Stimulated activated CD4-positive, alpha-beta T cell treated with anti-CD3 and anti-CD28 coated beads, Interleukin-2, amount 100 ng/mL, for 48 hours (primary cell): ENCODE measurements at places on chromosomes 6 and 20.
A peak's percentile ranks its signal among the peaks of the same experiment; 100 is the strongest.

- DNase-seq, result no peak
Observed at GRCh38 chr6:33007831-33008400, 1.5 kb downstream of the HLA-DOA start.

DNA sequence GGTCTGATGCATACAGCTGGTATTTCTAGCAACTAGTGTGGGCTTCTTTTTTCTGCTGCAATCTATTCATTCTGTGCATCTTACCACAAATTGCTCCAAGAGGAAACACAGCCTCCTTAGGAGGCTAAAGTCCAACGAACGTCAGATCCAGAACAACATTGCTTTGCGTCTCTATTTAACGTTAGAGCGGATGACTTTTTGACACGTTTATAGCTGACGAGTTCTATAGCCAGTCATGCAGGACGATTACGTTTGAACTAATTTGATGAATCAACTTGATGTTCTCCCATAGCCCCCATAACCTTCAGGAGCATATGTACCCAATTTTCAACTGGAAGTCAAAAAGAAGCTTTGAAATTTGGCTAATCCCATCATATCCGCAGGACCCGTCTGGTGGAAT is 59.9 kb downstream of the TSHZ2 start:
- DNase-seq, result no peak

DNA sequence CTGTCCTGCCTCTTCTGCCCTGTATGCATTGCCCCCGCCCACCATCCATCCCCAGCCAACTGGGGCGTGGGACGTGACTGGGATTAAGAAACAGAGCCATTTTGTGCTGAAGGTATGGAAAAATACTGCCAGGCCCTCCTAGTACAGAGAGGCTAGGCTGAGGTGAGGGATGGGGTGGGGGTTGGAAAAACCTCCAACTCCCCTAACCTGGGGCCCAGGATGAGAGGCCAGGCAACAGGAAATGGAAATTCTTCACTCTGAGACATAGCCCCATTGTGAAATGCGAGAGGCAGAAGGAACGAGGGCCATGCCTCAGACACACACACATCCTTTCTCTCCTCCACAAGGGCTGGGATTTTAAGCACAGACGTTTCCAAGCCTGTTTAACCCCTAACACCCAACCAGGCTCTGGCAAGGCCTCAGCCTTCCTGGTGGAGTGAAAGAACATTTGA is 19.9 kb downstream of the KCNK5 start:
- DNase-seq, result no peak

GRCh38 chr6:159609652-159610178 is 83.3 kb downstream of the SOD2 start:
- no peak for DNase-seq

DNA sequence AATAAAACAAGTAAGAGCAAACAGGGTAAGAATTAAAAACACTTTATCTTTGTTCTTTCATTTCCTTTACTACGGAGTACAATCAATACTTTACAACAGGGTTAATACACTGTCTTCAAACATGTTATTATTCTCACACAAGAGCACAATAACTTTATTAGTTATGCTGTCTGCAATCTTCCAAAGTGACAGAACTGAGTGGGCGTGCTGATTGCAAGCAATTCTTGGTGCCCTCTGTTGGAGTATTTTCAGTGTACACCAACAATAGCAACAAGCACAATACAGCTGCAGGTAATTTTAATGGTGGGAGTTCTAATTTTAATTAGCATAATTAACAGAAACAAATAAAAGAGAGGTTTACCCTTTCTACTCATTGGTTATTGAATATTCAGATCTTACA is 33.9 kb upstream of the PTPRK start:
- DNase-seq, result no peak

DNA sequence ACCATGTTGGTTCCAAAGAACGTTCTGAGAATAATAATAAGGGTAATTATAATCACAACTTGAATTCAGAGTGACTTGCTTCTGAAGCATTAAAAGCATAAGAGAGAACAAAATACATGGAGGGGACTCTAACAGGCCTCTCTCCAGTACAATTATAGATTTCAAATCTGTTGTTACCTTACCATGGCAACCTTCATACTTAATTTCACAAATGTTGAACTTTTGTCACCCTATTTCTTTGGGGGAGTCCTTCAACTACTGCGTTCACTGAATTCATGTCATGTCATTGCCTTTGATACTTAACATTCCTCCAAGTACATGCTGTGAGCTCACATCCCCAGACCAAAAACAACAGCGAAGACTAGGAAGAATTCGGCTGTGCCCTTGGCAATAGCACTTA is 104.0 kb downstream of the MKKS start:
- no peak for DNase-seq

- no peak for DNase-seq
Observed at GRCh38 chr6:14149739-14150130, 32.2 kb downstream of the CD83 start.

DNA sequence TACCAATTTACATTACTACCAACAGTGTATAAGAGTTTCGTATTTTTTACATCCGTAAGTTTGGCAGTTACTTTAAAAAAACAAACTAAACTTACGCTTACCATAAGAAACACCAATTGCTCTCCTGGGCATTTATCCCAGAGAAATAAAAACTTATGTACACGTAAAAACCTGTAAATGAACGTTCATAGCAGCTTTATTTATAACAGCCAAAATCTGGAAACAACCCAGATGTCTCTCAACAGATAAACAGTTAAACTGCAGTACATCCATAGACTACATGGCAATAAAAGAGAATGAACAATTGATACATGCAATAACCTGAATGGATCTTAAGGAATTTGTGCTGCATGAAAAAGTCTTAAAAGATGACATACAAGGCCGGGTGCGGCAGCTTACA is 30.7 kb downstream of the NCR2 start:
- DNase-seq, result no peak

DNA sequence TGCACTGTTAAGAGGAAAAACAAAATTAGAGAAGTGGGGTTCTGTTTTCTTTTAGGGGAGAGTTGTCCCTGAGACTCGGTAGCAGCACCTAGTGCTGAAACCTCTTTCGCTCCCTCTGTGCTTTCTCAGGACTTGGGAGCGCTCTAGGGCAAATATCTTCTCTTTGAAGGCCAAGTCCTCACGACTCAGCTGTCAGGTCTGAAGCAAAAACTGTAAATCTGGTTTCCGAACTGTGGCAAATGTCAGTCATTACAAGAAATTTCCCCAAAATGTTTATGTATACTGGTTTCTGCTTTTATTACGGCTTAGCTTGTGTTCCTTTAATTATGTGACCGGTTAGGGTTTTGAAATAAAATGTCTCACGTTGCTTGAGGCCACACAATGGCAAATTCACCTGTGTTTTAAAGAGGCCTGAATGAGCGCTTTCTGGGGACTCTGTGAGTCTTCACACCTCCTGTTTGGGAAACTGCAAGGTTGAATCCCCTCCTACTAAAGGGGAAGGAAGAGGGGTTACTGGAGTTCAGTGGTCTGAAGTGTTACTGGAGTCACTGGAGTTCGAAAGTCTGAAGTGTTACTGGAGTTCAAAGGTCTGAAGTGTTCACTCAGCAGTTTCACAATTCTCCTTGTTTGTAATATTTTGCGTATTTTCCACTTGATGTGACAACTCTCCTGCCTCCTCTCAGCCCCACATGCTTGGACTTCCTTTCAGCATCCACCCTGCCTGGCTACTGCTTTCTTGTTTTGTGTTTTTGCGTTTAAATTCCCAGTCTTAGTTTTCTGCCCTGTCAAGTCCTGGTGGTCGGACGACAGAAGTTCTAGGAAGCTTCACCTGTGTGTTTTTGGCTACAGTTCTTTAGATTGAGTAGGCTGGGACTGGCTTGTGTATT is 1.6 kb downstream of the SMPDL3A start:
- DNase-seq, result no peak

DNA sequence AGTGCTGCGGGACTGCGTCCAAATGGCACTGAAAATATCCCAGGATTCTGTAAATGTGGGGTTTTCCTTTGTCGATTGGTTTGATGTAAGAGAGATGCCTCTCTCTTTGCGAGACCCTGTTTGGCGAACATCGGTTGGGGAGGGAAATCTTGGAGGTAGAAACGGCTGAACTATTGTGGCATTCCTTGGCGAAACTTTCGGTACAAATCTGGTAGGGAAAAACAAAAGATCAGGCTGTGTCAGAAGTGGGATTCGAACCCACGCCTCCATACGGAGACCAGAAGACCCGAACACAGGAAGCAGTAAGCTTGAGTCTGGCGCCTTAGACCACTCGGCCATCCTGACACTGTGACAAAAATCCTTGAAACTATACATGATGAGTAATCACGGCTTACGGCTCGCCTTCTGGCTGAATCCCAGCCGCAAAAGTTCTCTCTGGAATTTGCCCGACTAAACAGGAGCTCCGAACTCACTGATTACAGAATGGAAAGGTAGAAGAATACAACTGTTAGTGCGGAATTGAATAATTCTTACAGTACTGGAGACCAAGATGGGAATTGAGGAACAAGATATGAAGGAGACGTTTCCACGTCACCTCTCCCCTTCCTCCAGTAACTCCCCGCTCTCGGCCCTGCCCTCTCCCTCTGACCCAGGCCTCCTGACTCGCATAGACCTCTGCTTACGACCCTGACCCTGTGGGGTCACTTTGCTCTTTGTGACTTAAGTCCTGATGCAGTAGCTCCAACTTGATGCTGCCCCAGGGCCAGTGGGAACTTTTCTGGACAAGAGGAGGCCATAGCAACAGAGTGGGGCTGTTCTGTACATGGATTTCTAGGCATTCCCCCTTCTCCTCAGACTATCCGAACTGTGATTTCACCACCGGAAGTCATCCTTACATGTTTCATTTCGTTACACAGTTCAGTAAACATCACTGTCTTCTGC is 132.8 kb upstream of the ZNF184 start:
- DNase-seq, result no peak

DNA sequence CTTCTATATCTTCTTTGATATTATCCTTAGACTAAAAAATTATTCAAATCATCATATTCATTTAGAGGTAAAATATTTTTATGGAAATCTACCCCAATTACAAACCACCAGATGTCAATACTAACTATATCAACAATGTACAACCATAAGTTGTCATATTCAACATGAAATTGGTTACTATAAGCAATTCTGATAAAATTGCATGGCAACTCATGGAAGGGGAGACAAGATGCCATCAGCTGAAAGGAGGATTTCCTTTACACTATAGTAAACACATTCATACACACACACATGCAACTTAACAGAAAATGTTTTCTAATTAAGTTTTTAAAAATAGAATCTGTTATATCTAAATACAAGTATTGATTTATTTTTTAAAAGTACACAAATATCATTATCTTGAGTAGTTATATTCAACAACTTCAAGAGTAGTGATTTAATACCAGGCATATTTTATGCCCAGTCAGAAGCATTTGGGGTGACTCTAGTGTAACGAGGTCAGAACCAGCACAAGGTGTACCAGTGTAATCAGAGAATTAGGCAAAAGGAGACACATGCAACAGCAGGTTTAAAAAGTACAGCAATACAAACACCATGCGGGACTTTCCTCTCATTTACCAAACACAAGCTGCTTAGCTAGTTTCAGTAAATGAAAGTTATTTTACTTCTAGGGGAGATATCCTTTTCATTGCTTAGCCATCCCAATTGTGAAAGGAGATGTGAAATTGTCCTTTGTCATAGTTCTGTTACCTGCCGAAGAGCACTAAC is 1.0 kb downstream of the FILIP1 start:
- DNase-seq, result no peak

DNA sequence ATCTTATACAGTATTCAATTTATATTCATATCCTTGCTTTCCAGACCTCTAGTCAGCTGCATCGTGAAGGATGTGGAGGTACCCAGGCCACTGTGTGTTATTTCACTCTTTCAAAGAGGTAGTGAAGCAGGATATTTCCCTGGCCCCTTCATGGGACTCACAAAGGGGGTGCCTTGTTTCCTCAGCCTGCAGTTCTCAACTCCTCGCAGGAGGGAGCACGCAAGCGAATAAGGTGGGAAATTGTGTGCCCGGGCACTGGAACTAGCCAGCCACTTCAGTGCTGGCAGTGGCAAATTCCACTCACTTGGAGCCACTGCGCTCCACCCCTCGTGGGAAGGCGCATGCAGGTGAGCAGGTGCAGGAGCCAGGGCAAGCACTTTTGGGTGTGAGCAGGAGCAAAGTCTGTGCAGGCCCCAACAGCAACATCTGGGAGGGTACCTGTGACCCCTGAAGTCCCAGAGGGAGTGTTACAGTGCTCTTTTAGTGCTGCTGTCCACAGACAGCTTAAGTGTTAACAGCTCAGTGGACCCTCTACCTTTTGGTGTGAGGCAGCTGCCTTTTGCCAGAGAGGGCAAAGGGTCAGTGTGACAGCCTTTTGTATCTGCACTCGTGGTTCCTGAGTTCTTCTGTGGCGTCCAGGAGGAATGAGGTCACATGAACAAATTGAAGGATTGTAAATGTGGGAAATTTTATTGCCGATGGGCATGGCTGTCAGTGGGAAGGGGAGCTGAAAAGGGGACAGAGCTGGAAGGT is 49.4 kb upstream of the FAM135A start:
- DNase-seq, result no peak

DNA sequence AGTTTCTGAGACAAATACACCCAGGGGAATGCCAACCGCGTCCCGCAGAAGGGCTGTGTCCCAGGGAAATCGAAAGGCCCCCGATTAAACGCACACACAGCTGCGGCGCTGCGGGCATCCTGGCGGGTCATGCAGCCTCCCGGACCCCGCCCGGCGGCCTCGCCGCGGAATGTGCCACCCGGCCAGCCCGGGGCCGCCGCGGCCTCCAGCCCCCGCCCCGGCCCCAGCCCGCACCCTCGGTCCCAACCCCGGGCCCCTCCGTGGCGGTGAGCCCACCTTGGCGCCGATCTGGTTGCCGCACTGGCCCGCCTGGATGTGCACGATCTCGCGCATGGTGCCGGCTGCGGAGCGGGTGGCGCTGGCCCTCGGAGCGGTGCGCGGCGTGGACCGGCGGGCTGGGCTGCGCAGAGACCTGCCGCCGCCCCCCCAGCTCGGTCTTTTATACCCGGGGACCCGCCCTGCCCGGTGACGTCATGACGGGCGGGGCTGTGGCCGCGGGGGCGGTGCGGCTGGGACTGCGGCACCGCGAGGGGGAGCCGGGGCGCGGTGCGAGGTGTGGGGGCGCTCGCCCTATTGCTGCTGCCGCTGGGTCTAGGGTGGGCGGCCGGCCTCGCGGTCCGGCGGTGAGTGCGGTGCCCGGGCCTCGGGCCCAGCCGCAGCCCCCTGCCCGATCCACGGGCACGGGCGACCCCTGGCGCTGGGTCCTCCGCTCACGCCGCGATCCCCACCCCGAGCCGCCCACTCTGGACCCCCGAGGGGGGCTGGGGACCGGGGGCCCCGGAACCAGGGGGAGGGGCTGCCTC is at the start of gene TUBB2A:
Gene TUBB2A, minus strand, starts transcription at position 414 of the 803 bp plus-strand sequence. Its CDS starts 81 bp downstream, at position 333.
- DNase-seq, result peak; percentile 81
